ENCODE measurements at places on chromosomes 11 and 22.

GRCh38 chr11:134157451-134157850, 66.3 kb downstream of the NCAPD3 start:
- no peak for DNase-seq

DNA sequence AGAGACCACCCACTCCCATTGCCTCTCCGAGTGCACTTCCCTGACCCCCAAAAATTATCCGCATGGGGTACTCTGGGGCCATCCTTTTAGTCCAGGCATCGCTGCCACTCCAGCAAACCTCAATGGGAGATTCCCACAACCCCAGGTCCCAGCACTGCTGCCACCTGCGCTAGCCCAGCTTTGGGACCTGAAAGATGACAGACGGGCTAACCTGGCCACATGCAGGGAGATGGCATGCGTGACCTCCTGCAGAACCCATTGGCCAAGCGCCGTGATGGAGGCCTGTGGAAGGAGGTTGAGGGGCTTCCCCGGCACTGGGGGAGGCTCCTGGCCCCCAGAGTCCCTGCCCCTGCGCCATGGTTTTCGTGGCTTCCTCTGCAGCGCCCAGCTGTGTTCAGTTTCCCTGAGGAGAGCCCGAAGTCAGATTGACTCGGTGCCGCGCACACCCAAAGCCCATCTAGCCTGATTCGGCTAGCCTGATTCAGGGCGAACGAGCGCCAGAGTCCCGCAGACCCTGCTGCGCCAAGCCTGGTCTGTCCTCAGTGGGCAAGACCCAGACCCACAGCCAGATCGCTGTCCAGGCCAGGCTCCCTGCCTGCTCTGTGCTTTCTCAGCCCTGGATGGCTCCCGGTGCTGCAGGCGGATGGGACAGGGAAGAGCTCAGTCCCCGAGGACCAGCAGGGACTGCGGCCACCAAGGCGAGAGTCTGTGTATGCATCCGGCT, 751 bp upstream of the WNT7B start:
- peak; percentile 51 for DNase-seq

- no peak for DNase-seq
Measured at GRCh38 chr11:112150517-112150916, 13.4 kb downstream of the IL18 start.

DNA sequence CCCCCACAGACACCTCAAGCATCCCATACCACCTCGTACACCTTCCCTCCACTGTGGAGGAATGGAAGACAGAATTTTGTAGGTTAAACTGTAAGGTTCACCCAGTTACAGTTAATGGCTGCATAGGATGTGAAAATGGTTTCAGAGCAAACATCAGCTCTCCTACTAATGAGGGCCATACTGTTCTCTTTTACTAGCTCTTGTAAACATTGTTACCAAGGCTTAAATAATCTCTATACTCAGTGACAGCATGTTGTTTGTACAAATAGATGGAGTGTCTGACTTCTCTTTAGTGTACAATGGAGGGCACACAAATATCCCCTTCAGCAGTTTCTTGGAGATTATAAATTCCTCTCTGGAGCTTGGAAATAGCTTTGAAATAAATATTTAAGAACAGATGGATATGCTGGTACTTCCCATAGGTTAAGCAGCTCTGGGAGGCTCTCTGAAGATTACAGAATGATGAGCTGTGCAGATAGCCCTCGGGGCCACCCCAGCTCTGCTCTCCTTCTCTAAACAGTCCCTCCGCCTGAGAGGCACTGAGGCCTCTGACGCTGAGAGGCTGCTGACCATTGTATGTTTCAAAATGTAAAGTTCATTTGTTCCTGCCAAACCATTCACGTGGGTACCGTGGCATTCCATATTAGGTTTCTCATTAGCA, 25.7 kb downstream of the TTC12 start:
- no peak for DNase-seq

DNA sequence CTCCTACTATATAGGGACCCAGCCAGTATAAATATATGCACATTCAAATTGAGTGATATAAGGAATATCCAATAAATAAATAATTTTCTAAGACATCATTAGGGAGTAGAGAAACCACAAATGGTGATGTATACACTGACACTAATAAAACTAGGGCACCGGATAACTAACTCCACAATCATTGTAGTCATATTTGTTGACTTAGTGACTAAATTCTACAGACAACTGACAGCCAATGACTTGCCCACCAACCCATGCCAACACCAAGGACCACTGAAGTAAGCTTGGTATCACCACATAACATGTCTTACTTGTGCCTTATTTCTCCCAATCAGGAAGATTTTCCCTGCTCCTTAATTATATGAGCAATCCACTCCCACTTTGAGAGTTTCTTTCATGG, 139.6 kb upstream of the TRPC6 start:
- no peak for DNase-seq

GRCh38 chr11:44416776-44417175, 106.8 kb upstream of the ALX4 start:
- no peak for DNase-seq

DNA sequence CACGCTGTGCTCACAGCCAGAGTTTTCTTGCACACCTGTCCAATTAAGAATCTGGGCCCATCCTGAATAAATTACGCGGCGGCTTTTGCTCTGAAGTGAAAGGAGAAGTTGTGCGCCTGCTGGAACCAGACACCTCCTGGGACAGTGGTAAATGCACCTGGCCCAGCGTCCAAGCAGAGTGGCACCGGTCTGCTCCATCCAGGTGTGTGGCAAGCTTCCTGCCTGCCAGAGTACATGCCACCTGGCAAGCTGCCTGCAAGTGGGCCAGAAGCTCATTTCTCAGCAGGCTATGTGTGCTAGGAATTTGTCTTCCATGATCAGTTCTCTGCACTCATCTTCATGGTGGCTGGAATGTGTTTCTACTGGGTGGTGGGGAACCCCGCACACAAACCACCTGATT, 660.6 kb downstream of the ETS1 start:
- DNase-seq: no peak

DNA sequence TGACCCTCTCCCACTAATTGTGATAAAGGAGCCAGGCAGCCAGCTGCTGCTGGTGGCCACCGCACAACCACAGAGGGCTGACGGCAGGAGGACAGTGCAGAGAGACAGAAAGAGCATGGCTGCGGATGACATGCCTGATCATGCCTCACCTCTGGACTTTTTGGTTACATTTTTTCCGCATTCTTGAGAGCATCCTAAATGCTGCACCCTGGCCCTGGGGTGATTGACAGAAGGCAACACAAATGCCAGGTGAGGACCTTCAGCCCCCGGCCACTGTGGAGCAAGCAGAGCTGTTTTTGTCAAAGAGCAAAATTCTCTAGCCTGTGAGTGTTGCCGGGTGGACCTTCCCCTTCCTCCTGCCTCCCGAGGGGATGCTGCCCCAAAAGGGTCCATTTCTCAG, 78.5 kb downstream of the RPS6KA4 start:
- no peak for DNase-seq

DNA sequence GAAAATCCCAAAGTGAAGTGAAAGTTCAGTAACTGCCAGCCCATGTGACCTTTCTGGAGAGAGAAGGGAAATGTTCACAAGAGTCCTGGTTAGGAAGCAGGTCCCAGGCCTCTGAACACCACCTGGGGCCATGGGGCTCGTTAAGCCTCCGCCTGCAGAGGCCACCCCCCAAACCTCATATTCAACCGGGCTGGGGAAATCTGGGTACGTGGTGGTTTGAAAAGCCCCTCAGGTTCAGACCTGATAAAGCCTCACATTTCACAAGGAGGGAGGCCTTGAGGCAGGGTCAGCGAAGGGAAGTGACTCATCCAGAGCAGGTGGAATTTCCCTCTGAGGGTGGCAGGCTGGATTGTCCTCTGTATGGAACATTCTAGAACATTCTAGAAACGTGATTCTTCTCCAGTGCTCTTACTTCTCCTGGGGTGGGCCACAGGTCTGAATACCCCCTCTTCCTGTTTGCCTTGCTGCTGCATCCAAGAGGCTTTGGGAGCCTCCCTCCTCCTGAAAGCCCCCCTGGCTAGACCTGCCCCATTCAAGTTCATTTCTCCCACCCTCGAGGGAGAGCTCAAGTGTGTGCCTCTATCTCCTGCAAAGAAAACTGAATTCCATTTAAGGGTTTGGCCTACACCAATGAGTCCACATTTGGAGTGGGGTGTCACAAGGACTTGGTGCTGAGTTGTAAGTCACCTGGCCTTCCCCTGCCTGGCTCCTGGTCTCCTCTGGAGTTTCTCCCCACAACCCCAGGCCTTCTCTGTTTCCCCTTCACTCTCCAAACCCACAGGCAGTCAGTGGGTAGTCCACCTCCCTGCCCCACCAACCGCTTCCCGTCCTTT, 6.3 kb downstream of the FXYD2 start:
- DNase-seq: no peak

DNA sequence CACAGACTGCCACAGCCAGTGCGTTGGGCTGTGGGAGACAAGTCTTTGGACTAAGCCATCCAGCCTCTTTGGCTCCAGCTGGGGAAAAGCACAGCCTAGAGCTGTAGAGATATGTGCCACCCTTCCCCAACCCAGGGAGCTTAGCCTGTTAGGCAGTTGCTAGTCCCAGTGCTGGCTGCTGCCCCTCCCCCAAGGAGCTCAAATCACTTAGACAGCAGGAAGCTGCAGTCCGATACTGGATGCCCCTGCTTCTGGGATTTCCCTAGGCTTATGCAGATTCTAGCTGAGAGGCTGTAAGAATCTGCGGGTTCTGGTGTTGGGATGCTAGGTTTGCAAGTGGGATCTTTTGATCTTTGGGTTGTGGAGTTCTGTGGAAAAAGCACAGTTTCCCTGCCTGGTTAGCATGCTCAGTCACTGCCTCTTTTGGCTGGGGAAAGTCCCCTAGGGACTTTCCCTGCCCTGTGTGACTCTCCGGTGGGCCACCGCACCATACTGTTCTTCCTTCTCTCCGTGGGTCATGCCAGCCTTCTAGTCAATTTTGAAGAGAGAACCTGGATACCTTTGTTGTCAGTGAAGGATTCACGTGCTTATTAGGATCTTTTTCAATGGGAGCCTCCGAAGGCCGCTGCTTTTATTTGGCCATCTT, 792.0 kb downstream of the KCNA4 start:
- no peak for DNase-seq

DNA sequence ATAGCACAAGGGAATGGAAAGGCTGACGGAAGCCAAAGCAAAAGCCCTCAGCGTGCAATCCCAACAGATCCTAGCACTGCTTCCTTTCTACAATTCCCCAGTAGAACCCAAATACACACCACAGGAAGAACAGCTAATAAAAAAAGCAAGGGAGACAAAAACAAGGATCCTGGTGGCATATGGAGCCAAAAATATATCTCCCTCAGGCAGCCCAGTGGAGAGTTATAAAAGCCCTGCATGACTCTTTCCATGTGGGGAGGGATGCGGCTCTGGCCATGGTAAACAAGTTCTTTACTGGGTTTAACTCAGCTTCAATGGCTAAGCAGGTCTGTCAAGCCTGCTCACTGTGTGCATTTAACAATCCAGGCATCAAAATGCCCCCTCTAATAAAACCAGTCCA, 88.1 kb downstream of the PIWIL4 start:
- DNase-seq: no peak

DNA sequence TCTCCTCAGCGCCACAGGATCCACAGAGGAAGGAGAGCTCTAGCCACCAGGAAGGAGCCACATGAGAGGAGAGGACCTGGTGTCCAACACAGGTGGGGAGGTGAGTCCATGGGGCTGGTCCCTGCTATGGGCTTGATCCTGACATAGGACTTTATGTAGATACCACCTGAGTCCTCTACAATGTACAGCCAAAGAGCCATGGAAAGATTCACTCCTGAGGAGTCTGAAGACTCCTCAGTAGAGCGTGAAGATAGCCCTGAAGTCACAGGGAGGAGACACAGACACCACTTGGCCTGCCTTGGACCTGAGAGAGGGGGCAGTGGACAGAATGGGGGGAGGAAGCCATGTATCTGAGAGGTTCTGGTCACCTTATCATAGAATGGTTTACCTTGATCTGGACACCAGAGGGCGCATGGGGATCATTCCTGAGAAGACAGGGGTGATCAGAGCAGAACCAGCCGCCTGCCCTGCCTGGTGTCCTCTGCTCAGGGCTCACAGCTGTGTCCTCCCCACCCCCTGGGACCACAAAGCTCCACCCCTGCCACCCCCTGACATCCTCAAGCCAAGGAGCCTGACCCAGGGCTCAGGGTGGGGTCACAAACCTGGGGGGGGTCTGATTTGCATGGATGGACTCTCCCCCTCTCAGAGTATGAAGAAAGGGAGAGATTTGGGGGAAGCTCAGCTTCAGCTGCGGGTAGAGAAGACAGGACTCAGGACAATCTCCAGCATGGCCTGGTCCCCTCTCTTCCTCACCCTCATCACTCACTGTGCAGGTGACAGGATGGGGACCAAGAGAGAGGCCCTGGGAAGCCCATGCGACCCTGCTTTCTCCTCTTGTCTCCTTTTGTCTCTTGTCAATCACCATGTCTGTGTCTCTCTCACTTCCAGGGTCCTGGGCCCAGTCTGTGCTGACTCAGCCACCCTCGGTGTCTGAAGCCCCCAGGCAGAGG, 77.0 kb downstream of the ZNF280B start:
- peak; percentile 88 for DNase-seq

GRCh38 chr22:19174106-19175025, 4.2 kb downstream of the SLC25A1 start:
- DNase-seq: peak; percentile 81

DNA sequence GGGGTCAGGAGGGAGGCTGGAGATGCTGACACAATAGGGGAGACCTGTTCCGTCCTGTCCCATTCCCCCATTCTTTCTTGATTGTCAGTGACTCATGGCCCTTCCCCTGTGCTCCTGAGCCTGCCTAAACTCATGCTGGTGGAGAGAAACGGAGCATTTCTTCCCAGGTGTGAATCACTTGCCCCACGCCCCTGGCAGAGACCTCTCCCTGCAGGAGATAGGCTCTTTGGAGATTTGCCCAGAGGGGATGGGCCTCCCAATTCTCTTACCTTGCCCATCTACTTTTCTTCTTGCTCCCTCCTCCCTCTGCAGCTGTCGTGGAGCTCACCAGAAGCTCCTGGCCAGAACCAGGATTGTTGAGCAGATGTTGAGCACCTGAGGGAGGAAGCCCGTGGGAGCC, 121.9 kb upstream of the OR9Q1 start:
- DNase-seq: no peak

- DNase-seq: no peak
Measured at GRCh38 chr11:33256031-33256812, 959 bp upstream of the HIPK3 start.
